ENCODE measurements at places on chromosomes 7 and 10.

DNA sequence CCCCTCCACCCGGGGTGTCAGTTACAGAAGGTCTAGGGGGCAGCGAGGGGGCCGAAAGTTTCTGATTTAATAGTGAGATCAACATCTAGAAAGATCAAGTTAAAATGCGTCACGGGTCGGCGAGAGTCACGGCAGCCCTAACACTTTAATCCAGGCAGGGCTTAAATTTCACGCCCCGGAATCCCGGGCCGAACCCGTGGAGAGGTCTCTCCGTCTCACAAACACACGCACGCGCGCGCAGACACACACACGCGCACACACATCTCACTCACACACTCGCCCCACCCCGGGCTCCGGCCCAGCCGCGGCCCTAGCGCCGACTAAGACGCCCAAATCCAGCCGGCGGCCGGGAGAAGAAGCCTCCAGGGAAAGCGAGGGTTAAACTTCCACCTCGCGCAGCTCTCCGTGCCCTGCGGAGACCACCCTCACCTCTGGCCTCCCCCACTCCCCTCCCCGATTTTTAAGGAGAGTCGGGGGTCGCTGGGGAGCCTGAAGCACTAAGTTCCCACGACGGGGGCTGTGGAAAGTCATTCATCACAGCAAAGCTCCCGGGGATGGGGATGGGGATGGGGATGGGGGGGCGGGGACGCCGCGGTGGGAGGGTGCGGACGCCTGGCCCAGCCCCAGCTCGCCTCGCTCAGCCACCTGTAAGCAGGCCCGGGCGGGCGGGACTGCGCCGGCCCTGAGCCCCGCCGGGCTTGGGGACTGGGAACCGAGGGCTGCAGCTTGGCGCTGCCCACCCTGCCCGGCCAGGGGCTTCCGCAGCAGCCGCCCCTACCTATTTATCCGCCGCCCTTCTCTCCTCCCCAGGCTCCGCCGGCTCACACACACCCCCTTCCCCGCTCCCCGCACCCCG is 1.6 kb downstream of the PDGFA start:
- no peak for DNase-seq

GRCh38 chr7:114653364-114654088 is 238.9 kb downstream of the FOXP2 start:
- no peak for DNase-seq

- DNase-seq = peak; percentile 62
Measured at GRCh38 chr7:128883622-128884448, 21.2 kb downstream of the ATP6V1F start.

- no peak for DNase-seq
Measured at GRCh38 chr10:34413756-34414587, 401.1 kb downstream of the PARD3 start.

- DNase-seq = no peak
Measured at GRCh38 chr7:92292981-92293380, 47.2 kb downstream of the ANKIB1 start.

GRCh38 chr7:25805027-25805687 is 346.8 kb upstream of the NFE2L3 start:
- DNase-seq = no peak

Data from CD14-positive monocyte (primary cell).